ENCODE measurements at places on chromosomes 12 and 14.

DNA sequence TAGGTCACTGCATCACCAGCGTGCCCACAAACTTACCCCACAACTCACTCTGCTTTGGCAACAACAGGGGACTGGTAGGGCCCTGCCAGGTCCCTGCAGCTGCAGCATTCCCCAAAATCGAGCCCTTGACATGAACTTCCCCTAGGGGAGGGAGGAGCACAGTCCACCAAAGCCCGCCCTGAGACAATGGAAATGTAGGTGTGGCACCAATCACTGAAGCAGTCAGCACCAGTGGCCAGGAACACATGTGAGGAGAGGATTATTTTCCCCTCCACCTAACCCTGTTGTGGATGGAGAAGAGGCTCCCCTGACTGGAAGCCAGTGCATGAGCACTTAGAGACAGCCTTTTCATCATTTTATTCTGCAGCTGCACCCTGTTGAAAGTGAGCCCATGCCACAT is 573.8 kb downstream of the SOX5 start:
- no peak for DNase-seq

DNA sequence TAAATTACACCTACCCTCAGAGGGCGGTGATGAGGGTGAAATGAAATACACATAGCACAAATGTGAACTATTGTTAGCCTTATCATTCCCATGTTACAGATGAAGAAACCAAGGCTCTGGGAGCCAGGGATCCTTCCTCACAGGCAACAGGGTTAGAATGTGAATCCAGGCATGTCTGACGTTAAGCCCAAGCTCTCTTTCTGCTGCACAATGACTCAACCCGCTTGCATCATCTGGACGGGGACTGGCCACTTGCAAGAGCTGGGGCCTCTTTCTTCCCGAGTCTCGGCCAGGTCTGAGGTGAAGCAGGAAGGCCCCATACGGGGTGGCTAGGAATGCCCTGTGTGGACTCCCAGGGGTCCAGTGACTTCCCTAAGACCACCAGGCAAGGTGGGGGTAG is 105.2 kb downstream of the RBM19 start:
- no peak for DNase-seq

DNA sequence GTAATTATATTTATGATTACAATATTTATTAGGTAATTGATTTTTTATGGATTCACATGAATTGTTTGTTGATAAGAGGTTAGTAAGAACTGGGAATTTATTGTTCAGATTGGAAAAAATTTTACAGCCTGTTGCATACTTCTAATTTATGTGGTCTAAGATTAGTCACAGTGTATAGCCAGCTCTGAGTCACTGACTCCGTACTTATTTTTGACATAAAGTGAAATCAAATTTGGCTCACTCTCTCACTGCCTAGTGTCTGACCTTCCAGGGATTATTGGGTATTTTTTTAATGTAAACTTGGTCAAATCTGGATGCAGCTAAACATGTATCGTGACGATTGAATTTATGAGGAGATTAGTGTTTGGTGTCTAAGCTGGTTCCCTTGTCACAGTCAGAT is 109.3 kb downstream of the PTPRQ start:
- DNase-seq = no peak

DNA sequence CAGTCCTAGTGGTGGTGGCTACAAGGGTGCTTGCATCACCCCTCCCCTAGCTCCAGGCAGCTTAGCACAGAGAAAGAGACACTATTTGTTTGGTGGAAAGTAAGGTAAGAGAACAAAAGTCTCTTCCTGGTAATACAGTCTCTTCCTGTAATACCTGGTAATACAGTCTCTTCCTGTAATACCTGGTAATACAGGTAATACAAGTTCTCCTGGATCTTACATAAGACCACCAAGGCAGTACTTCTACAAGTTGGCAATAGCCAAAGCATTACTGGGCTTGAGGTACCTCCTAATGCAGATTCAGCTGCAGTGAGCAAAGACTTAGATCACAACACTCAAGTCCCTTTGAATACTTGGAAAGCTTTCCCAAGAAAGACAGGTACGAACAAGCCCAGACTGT is 77.0 kb downstream of the CATSPERB start:
- no peak for DNase-seq

DNA sequence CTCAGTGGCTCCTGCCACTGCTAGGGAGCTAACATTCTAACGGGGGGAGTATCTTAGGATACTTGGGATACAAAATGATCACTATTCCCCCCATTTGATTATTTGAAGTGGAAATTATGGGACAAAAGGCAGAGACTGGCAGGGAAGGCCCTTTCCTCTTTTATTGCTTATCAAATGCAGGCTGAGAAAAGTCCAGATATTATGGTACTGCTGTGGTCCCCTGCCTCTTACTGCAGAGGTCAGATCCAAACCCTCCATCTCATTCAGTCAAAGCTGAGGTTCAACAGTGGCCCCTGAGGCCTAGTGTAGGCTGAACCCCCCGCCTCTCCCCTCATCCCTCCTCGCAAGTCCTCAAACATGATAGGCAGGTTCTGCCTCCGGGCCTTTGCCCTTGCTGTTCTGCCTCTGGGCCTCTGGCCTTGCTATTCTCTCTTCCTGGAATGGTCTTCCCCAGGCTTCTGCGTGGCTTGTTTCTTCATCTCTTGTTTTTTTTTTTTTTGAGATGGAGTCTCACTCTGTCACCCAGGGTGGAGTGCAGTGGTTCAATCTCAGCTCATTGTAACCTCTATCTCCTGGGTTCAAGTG is 34.2 kb downstream of the KRT80 start:
- DNase-seq = no peak

- DNase-seq = peak; percentile 30
Observed at GRCh38 chr14:67618617-67619063, 1.1 kb upstream of the ARG2 start.

DNA sequence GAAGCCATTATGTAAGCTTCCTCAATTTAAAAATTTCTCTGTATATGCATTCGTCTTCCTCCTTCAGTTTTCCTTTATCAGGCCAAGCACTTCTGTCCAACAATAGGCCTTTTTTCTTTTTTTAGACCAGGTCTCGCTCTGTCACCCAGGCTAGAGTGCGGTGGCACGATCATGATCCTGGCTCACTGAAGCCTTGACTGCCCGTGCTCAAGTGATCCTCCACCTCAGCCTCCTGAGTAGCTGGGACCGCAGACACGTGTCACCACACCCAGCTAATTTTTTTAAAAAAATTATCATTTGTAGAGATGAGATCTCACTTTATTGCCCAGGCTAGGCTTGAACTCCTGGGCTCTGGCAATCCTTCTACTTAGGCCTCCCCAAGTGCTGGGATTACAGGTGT is 25.8 kb downstream of the TAOK3 start:
- DNase-seq = no peak

DNA sequence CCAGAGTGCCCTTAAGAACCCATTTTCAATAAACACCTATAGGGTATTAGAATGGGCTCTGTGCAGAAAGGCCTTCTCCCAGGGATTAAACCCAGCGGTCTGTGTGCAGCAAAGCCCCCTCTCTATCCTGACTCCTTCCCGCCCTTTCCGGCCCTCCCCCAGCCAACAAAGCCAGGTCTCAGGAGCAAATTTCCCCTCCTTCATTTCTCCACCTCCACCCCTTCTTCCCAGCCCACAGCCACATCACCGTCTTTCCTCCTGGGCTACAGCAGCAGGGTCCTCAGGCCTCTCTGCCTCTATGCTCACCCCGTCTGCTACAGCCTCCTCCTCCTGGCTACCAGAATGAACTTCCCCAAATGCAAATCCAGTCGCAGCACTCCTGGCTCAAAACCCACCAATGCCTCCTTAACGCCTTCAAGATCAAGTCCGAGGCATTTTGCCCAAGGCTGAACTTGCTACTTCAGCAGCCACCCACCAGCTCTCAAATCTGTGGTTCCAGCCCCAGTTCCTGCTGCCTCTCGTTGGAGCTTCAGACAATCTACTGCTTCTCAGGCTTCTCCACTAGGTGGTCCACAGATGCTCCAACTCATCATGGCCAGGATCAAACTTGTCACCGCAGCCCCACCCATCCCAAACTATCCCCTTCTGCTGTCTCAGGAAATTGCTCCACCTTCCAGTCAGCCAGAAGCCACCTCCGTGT is 134.8 kb downstream of the BCL11B start:
- DNase-seq = no peak

GRCh38 chr12:117832459-117833457 is 136.0 kb downstream of the KSR2 start:
- DNase-seq = no peak

DNA sequence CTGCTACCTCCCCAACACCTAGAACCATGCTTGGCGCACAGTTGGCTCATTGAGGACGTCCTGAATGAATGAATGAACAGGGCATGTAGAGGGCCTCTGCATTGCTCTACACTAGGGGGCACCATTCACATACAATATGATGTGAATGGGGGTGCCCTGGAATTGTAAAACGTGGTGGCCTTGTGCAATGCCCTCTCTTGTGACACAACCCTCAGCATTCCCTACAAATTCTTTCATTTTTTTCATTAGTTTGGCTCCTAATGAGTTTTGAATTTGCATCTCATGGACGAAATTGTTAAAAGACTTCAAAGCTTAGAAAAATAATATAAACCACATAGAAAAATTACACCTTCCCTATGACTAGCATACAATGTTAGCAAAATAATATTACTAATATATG is 2.3 kb upstream of the DIO2 start:
- peak; percentile 30 for DNase-seq

- DNase-seq = no peak
Observed at GRCh38 chr12:40734276-40734675, 42.0 kb downstream of the CNTN1 start.

DNA sequence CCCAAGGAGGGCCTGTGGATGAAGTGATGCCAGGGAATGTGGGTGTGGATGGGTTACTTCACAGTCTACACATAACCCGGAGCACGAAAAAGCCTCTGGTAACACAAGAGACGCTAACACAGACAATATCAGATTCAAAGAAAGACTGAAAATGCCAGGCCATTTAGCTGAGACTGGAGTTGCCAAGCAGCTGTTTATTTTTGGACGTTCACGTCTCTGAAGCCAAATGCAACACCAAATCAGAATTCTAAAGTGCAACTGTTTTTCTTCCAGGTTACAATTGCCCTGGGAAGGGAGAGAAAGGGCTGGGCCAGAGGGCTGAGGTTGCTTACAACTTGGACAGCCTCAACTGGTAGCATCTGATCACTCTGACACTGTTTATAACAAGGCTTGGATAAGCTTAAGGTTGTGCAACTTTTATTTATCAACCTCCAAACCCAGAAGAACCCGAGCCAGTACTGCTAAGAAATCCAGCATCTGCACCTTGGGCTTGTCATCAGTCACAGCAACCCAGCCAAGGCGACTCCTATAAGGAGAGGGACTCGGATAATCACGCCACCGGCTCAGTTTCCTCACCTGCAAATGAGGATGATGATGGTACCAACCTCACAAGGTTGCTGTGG is 24.8 kb downstream of the NUAK1 start:
- DNase-seq = no peak

DNA sequence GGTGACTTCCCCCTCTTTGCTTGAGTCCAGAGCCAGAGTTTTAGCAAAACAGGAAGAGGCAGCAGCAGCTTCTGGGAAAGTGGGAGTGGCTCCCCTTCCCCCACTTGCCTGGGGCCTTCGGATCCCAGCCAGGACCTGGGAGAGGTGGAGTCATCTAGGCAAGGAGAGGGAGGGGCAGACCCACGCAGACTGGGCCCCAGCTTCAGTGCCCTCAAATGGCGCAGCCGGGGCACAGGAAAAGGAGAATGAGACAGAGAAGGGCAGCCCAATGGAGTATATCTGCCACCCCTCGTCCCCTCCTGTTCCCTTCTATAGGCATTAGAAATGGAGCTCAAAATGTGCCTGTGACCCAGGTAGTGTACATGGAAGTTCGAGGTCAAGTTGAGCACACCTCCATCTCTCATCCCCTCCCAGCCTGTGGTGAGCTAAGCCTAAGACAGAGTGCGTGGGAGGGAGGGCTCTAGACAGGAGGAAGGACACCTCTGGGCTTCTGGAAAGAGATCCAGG is 9.3 kb upstream of the HDAC7 start:
- peak; percentile 55 for DNase-seq

Data from activated CD4-positive, alpha-beta T cell treated with anti-CD3 and anti-CD28 coated beads for 36 hours (primary cell).